ENCODE measurements at places on chromosomes 16 and 17. TPM values are rescaled to one million over a fixed set of nuclear protein-coding genes. Genes with fewer than 3 reads are reported as not detected.

The ANTKMT gene
- 8.0 TPM for total RNA-seq

The MMP15 gene
- 1.7 TPM for total RNA-seq

The PRMT7 gene
- 32.9 TPM for total RNA-seq

The ATF7IP2 gene
- 1.5 TPM for total RNA-seq

The TSNAXIP1 gene
- 1.9 TPM for total RNA-seq
